ENCODE measurements at places on chromosomes 11 and 22.

DNA sequence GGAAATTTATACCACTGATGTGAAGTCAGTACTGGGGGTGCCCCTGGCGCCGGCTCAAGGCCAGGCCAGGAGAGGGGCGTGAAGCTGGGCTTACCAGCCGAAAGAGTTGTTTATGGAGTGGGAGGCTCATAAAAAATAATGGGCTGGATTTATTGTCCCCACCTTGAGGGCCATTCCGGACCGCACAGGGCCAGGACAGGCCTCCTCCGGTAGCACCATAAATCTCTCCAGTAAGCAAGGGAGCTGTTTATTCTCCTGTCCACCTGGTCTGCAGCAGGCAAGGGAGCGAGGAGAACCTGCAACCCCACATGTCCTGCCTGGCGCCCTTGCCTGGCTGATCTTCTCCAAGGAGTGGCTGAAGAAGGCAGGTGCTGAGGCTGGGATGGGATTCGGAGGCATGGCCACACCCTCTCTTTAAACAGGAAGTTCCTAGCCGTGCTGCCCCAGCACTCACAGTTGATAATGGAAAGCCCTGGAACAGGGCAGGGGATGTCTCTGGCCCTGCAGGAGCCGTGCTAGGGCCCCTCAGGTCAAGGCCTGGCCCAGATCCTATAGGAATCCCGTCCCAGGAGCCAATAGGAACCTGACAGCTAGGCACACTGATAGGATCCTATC, 65.1 kb downstream of the SCUBE1 start:
- no peak for DNase-seq

DNA sequence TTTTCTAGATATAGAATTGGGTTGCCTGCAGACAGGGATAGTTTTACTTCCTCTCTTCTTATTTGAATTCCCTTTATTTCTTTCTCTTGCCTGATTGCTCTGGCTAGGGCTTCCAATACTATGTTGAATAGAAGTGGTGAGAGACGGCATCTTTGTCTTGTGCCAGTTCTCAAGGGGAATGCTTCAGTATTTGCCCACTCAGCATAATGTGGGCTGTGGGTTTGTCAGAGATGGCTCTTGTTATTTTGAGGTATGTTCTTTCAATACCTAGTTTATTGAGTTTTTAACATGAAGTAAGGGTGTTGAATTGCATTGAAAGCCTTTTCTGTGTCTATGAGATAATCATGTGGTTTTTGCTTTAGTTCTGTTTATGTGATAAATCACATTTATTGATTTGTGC, 273.9 kb upstream of the CHORDC1 start:
- no peak for DNase-seq

GRCh38 chr22:42883970-42884369, 26.9 kb upstream of the ARFGAP3 start:
- no peak for DNase-seq

DNA sequence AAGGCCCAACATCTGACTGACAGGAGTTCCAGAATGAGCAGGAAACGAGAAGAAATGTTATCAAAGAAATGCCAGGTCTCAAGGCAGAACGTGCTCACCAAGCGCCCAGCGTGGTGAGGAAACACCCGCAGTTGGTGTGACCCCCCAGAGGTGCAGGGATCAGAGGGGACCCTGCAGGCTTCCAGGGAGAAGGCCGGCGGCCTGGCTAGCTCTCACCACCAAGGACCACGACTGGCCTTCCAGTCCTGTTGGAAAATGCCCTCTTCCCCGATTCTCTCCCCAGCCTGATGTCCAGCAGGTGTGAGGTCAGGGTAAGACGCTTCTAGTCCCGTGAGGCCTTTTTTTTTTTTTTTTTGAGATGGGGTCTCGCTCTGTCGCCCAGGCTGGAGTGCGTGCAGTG, 189.1 kb downstream of the IGLL1 start:
- no peak for DNase-seq
